ENCODE measurements at places on chromosomes 4 and X.
A peak's percentile ranks its signal among the peaks of the same experiment; 100 is the strongest.

DNA sequence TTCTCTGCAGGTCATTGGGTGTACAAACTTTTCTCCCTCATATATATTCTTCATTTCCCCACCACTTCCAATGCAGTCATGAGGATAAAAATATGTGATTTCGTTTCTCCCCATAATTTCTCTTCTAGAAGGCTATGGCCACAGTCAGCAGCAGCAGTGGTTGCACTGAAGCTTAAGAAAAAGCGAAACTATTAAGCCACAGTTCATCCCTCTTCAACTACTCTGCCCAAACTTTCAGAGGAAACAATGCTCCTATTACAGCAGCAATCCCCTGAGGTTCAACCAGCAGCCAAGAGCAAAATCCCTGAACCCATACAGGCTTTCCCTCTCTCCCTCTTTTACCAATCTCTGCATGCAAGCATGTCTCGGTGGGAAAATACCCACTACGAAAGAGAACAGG, 298.6 kb downstream of the DHX15 start:
- no peak for DNase-seq

GRCh38 chr4:109383823-109384222, 49.8 kb upstream of the SEC24B start:
- DNase-seq: no peak

DNA sequence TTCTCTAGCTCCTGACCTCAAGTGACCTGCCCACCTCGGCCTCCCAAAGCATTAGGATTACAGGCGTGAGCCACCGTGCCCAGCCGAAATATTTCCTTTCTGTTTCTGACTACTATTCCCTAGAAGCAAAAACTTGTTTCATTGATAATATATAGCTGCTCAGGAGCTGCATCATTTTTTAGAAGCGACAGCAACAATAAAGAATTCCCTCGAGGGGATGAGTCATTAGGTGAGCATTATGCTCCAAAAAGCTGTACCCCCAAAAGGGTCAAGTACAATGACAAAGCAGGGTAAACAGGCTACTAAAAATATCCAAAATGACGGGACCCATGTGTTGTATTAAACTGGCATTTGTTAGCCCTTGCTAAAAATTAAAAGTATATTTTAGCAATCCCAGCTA, 67.0 kb downstream of the RBM47 start:
- no peak for DNase-seq

DNA sequence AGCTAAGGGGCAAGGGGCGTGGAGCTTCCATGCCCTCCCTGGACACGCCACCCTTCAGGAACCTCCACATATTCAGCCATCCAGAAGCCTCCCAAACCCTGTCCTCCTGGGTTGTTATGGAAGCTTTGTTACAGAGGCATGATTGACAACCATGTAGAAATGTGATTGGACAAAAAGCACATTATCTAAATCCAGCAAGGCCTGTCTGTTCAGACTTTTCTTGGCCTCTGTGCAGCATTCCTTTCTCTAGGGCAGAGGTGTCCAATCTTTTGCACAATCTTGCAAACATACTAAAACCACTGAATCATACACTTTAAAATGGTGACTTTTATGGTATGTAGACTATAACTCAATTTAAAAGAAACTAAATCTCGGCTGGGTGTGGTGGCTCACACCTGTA, 12.7 kb downstream of the STEEP1 start:
- no peak for DNase-seq

DNA sequence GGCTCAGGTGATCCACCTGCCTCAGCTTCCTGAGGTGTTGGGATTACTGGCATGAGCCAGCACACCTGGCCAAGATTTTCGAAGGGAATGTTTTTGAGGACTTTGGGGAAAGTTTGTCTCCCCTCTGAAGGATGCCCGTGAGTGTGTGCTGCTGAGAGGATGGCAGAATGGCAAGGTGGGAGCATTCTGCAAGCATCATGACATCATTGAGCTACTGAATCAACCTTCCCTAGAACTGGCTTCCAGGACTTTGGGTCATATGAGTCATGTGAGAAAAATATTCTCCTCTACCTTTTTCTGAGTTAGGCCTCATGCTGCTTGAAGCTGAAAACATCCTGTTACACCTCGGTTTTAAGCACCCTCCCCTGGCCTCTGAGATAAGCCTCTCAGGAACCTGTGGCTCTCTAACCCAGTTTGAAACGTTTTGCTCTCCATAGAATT, 31.0 kb downstream of the TMEM131L start:
- DNase-seq: no peak

- no peak for DNase-seq
Measured at GRCh38 chr4:124253080-124253479, 459.5 kb downstream of the ANKRD50 start.

DNA sequence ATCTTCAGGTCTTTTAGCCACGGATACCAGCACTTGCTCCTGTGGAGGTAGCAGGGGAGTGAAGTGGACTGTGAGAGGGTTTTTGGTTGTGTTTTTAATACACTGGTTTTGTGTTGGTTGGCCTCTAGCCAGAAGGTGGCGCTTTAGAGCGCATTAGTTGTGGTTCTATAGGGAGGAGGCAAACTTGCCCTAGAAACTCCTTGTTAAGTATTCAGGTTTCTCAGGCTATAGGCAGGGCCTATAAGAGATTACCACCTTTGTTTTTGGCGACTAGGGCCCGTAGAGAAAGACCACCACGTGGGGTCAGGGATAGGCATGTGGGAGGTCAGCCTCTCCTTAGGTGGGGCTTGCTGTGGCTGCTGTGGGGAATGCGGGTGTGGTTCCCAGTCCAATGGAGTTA, 221.6 kb upstream of the SPANXN4 start:
- DNase-seq: no peak

- DNase-seq: peak; percentile 40
Measured at GRCh38 chr4:2811830-2812611, 19.1 kb downstream of the SH3BP2 start.

DNA sequence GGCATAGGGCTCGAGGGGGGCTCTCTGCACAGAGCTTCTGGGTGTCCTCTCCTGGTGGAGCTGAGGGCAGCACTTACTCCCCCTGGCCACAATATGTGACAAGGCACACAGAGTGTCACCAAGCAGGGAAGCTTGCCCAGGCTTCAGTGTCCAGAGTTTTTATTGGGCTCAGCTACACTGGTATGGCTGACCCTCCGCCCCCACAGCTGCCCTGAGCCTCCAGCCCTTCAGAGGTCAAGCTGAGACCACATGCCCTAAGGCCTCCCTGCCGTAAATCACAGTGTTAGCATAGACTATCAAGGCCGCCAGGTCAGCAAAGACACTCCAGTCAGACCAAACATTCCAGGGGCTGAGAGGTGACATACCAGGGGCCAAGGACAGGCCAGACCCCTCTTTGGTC, 59.0 kb downstream of the EVC start:
- DNase-seq: no peak

- DNase-seq: no peak
Measured at GRCh38 chr4:10605746-10606482, 78.7 kb downstream of the CLNK start.

DNA sequence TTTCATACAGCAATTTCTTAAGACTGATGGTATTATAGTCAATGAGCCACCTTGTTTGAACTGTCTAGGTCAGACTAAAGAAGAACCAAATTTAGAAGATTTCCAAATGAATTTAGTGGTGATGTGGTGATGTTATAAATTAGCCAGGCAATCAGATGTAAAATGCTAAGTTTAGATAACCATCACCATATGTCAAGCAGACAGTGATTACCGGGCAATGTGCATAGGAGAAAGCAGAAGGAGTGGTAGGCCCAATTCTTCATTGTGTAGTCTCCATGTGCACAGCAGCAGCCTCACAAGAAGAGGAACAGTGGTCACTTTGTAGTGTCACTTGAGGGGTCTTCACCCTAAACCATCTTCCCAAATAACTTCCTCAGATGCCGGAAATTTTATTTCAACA, 198.8 kb downstream of the ANTXR2 start:
- DNase-seq: no peak

- DNase-seq: no peak
Measured at GRCh38 chr4:8287343-8288280, 18.1 kb downstream of the HTRA3 start.

GRCh38 chrX:96373047-96373355, 311.6 kb upstream of the DIAPH2 start:
- DNase-seq: no peak

DNA sequence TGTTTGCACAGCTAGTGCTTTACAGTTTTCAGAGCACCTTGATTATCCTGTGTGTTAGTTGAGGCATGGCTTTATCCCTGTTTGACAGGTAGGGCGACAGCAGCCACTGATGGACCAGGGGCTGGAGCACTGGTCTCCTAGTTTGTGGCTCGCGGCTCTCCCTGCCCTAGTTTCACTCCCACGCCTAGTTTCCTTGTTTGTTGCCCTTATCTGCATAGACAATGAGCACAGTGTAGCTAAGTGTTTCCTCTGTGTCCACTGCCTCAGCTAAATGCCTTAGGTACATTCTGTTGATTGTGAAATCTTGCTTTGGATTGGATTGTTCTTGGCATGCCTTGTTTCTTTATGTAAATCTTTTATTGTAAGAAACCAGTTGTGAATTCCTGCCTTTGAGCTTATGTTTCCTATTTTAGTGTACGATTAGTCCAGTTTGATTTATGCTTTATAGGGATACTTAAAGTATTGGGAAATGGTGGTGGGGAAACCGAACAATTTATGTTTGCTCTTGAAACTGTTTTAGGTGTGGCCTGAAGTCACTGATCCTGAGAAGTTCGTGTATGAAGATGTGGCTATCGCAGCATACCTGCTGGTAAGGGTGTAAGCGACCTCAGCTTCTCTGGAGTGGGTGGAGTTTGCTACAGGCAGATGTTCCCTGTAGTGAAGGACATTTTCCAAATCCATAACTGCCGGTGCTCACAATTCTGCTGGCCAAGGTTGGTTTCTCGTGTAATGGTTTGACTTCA, 11.0 kb downstream of the TRMT44 start:
- DNase-seq: no peak

DNA sequence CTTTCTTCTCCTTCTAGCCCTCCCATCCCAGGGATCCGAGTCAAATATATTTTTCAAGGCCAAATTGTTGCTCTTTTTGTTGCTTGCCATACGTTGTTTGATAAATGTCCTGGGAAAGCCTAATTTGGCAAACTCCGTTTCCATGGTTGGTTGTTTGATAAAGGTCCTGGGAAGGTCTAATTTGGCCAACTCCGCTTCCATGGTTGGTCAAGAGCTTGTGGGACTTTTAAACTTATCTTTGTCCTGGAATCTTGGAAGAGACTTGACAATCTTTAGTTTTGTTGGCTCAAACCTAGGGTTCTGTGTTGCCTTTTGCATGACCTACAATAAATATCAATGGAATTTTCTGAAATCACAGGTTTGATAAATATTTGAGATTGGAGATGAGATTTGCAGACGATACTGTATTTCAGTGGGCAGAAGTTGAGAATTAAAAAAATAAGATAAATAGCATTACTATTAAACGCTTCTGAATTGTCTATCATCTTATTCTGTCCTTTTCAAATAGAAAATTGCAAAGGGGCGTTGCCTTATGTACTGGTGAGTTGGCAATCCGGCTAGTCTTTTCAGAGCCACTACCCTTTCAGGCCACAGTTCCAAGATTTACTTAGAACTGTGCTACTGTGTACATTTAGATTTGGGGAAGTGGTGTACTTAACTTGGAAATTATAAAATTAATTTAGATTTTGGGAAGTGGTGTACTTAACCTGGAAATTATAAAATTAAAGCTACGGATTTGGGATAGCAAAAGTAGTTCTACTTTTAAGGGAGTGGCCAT, 804 bp downstream of the OSTC start:
- DNase-seq: no peak
